ENCODE measurements at places on chromosomes 3 and 15.

DNA sequence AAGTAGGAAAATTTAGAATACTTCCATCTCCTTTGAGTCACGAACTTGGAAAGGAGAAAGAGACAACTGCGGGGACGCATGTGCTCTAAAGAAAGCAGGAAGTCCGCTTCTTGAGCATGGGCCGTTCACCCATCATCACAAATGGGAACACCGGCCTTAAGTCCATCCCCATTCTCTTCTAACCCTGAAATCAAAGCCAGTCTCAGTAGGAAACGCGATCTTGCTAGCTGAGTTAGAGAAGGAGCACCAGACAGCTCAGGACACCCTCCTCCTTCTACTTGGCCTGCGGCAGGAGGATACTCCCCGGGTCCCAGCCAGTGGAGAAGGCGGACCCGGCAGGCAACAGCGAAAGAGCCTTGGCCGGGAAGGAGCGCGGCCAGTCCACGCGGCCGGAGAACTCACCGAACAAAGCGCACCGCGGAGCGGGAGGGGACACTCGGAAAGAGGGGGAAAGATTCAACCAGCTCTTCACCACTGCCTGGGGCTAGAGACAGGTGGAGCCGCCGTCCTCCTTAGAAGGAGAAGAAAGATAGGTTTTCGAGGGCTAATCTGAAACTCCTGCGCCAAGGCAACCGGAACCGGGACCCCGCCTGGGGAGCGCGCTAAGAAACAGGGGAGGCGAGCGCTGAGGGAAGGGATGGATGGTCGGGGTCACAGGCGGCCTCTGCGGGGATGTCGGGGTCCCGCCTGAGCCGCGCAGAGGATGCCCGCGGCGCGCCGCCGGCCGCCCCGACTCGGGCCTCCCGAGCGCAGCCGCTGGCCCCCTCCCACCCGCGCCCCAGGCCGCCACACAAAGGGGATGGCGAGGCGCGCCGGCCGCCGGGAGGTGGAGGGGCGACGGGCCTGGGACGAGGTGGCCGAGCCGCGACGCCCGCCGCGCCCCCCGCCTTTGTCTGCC, 818 bp downstream of the SLC4A7 start:
- no peak for DNase-seq

- no peak for DNase-seq
Measured at GRCh38 chr3:151856118-151856517, 17.3 kb upstream of the SUCNR1 start.

DNA sequence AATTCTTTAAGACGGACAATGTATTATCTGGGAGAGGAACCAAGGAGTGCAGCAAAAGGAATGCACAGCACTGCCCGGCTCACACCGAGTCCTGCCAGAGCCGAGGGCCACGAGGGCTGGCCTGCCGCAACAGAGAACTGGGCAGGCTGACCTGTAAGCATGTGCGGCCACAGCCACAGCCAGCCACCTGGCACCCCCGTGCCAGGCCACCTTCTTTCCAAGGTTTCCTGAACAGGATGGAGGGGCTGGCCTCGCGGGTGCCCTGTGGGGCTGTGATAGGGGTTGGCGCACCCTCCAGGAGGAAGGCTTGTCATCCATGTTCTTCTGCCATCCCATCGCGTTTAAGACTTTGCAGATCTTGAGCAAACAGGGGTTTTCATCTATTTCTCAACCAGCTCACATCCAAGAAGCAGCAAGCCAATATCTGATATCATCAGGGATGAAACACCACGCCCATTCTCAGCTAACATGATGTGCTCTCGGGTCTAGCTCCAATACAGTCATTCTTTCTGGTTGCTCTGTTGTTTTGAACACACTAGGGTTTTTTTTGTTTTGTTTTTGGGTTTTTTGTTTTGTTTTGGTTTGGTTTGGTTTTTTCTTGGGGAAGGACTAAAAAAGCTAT, 10.2 kb downstream of the CA12 start:
- no peak for DNase-seq

DNA sequence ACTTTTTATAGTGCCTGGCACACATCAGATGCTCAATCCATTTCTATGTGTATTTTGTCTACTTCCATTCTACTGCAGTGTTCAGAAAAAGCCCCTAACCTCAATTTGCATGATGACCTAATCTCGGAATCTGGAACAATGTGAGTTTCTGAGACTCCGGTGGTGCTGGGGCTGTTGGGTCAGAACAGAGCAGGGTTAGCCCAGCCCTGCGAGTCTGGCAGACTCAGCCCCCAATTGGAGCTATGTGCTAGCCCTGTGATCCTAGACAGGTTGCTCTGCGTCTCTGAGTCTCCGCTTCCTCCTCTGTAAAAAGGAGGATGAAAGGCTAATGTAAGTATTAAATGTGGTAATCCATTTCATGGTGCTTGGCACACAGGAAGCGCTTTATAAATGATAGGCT, 95.0 kb upstream of the ICE2 start:
- peak; percentile 19 for DNase-seq

All from activated CD4-positive, CD25-positive, alpha-beta regulatory T cell (primary cell).